Stimulated activated CD4-positive, alpha-beta T cell treated with anti-CD3 and anti-CD28 coated beads, Interleukin-1b, Interleukin-23, amount 100 ng/mL, for 1 hour (primary cell): ENCODE measurements at places on chromosomes 16 and 17.

DNA sequence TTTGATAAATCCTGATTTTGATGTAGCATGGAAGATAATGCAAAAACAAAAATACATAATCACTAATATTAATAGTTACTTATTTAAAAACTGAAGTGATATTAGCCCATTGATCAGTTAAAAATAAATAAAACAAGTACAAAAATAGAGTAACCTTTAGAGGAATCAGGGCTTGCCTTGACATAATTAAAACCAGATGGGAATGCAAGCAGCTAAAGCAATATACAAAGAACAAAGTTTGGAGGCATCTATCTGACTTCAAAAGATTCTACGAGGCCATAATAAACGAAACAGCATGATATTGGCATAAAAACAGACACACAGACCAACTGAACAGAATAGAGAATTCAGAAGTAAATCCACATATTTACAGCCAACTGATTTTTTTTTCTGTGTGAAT is 15.0 kb upstream of the HEATR3 start:
- DNase-seq = no peak

DNA sequence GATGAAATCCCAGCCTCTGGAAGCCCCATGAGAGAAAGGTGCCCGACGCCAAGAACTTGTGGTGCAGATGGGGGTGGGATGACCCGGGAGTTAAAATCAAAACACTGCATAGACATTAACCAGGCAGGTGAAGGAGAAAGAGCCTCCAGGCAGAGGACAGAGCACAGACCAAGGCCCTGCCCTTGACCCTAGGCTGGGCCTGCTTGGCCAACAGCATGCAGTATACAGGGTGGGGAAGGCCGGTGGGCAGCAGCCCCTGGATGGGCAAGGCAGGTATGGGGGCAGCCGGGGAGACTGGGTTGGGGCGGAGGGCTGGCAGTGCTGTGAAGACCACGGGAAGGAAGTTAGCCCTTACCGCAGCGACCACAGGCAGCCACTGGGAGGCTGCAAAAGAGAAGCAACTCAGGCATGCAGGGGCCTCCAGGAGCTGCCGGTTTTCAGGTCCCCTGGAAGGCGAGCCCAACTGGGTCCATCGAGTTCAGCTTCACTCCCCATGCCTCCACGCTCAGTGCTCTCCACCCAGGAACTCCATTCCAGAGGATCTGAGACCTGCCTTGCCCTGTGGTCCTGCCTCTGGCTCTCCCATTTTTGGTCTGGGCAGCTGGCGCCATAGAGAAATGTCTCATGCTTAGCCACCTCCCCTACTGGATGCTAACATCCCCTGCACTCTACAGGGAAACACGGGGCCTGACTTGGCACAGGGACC is 81.2 kb downstream of the C16orf95 start:
- DNase-seq = no peak

DNA sequence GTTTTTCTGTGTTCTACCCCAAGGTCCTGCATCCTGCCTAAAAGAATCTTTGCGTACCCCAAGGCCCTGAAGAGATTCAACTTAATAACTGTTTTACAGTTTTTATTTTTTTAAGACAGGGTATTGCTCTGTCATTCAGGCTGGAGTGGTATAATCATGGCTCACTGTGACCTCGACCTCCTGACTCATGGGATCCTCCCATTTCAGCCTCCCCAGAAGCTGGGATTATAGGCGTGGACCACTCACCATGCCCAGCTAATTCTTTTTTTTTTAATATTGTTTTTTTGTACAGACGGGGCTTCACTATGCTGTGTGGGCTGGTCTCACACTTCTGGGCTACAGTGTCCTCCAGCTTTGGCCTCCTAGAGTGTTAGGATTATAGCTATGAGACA is 9.3 kb upstream of the FAAP100 start:
- no peak for DNase-seq

- DNase-seq = no peak
These were observed 13.4 kb downstream of the RTN4RL1 start for GRCh38 chr17:2011411-2012371.

- DNase-seq = no peak
These were observed 41.7 kb downstream of the EFCAB5 start for GRCh38 chr17:29982991-29983653.

DNA sequence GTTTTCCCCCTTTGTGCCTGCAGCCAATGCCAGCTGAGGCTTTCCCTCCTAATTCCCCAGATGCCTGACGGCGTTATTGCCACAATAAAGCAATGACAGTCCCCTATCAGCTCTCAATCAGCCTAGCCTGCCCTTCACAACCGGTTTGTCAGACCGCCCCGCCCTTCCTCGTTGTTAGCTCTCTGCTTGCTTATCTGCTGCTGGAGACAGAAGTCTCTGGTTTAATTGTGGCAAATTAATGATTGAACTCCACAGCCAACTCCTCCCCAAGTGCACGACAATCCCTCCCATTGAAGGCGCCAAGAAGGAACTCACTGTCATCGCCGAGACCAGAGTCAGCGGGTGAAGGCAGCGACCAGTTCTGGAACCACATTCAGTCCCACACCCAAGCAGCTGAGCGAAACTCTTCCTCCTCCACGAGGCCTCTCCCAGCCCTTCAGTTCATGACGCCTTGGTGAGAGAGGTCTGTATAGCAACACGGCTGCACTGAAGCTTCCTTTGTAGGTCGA is 474.4 kb downstream of the SLC39A11 start:
- no peak for DNase-seq

DNA sequence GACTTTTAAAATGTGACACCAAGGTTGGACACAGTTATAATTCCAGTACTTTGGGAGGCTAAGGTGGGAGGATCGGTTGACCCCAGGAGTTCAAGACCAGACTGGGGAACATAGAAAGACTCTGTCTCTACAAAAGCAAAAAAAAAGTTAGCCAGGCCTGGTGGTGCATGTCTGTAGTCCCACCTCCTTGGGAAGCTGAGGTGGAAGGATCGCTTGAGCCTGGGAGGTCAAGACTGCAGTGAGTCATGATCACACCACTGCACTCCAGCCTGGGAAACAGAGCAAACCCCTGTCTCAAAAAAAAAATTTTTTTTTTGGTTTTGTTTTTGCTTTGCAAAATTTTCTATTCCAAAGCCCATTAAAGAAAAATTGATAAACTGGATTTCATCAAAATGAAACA is 281.4 kb downstream of the BCAS3 start:
- DNase-seq = no peak

DNA sequence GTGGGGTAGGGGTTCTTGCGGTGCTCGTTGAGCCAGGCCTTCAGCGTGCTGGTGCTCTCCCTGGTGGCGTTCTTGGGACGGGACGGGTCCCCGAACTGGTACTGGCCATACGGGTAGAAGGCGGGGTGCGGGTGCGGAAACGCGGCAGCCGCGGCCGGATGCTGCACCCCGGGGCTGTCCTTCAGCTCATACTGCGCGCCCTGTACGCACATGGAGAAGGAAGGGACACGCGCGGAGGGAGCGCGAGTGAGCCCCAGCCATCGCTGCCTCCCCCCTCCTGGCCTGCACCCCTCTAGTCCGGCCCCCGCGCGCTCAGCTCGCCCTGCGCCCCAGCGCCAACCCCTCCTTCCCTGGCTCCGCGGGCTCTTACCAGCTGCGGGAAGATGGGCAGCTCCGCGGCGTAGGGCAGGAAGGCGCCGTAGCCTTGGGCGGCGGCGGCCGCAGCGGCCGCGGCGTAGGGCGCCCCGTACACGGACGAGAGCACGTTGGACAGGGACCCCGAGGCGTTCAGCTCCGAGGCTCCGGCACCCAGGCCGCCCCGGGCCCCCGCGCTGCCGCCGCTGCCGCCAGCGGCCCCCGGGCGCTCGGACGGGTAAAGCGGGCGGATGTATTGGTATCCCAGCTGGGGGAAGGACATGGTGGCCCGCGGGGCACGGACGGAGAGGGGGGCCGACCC is 1.0 kb downstream of the IRX3 start:
- no peak for DNase-seq

- DNase-seq = no peak
These were observed 680 bp downstream of the ZNF629 start for GRCh38 chr16:30786115-30786935.

GRCh38 chr16:49282690-49283375 is 1.2 kb upstream of the CBLN1 start:
- DNase-seq = no peak

DNA sequence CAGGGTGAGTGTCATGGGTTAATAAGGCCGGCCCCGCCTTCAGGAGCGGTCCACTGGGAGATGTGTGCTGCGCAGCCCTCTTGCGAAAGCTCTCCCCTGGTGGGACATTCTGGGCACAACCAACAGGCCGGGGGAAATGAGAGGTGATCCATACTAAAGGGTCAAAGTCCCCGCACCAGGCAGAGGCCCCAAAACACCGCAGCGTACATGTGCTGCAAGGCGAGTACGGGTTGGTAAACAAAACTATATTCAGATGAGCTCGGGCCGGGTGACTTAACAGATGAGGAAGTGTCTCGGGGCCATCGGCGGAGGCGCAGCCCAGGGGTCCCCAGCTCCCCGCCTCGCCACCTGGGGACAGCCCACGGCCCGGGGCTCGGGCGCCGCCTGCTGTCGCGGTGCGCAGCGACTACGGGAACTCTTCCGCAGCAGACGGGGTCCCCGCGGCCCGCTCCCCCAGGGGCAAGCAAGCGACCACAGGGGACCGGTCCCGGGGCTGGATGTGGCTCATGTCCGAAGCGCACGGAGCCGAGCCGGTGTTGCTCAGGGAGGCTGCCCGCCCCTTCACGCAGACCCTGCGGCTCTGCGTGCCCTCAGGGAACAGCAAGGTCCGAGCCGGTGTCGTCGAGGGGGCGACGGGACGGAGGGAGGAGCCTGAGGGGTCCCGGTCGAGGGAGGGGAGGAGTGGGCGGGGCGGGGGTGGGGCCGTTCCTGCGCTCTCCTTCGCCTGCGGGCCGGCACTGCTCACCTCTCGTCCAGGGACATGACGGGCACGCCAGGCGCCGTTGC is at the start of gene RAB37:
Gene RAB37, plus strand, starts transcription at position 744 of the 786 bp plus-strand sequence. Its CDS starts 17 bp downstream, at position 761.
- DNase-seq = no peak

- no peak for DNase-seq
These were observed 18.7 kb upstream of the KRT24 start for GRCh38 chr17:40722241-40722640.

GRCh38 chr17:49359990-49360795 is 1.9 kb downstream of the ZNF652 start:
- no peak for DNase-seq

GRCh38 chr17:13601776-13602551 is at the start of gene HS3ST3A1:
Gene HS3ST3A1, minus strand, starts transcription at chr17:13601929. Its CDS starts 800 bp downstream, at chr17:13601129.
- DNase-seq = no peak

GRCh38 chr17:44820631-44821212 is 9.4 kb downstream of the GJC1 start:
- no peak for DNase-seq

DNA sequence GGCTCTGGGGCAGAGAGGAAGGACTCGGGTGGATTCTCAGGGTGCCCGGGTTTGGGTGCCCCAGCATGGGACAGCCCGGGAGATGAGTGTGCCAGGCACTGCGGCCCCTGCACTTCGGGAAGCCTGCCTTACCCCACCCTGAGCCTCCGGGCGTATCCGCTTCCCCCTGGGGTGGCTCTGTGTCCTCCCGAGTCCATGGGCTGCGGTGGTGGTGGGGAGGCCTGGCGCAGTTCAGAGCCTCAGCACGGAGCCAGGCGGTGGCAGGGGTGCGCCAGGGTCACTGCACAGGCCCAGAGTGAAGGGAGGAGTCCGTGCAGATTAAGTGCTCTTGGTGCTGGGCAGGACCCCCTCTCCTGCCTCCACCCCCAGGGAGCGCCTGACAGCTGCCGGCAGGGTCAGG is 20.7 kb downstream of the MYBBP1A start:
- no peak for DNase-seq

DNA sequence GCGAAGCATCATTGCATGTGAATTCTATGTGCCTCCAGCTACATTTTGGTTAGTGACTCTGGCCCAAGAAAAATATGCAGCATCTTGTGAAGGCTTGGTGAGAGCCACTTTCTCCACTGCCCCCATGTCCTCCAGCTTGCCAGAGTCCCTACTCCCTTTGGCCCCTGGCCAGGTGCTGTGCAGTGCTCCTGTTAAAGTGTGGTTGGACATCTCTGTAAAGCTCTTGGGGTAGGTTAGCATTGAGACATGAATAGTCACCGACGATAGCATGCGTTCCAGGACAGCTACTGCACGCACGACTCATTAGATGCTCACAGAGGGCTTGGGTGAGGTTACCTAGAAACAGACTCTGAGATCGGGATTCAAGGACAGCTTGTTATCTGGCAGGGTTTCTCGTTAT is 48.6 kb downstream of the FOXL1 start:
- no peak for DNase-seq

DNA sequence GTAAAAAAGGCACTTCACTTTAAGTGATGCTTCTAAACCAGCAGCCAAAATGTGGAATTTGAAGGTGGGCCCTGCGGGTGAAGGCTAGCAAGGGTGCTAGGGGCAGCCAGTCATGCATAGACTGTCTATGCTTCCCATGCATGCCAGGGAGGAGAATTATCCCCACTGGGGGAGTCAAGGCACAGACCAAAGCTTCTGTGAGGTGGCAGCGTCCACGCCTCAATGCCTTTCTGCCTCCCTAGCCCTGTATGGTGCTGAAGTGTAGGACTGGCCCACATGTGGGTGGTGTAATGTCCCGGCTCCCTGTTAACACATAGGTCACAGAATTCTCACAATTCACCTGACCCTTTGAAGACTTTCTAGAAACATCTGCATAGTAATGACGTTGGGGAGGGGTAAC is 1.9 kb downstream of the HS3ST2 start:
- no peak for DNase-seq

DNA sequence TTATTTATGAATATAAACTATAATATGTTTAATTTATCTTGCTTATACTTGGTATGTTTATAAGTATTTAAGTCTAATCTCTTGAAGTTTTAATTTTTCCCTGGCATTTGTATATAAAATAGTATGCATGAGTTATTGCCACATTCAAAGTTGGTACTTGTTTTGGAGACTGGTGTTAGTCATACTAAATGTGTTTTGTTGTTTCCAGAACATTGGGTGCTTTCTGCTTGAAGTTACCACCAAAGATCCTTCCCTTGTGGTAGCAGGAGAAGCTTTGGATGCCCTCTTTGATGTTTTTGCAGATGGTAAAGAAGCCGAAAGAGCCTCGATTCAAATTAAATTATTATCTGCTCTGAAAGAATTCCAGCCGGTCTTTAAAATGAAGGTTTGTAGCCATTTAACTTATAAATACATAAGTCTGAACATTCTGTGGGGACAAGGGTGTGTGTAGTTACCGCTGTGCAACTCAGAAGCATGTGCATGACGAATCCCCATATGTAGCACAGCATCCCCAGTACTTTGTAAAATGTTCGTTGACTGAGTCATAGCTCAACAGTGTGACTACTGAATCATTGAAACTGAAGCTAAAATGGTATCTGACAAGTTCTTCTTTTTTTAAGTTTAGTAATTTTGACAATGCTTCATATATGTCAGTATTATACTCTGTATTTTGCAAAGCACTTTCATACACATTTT is 36.4 kb downstream of the HEATR3 start:
- DNase-seq = no peak
